ENCODE measurements at places on chromosomes 16 and 17.

DNA sequence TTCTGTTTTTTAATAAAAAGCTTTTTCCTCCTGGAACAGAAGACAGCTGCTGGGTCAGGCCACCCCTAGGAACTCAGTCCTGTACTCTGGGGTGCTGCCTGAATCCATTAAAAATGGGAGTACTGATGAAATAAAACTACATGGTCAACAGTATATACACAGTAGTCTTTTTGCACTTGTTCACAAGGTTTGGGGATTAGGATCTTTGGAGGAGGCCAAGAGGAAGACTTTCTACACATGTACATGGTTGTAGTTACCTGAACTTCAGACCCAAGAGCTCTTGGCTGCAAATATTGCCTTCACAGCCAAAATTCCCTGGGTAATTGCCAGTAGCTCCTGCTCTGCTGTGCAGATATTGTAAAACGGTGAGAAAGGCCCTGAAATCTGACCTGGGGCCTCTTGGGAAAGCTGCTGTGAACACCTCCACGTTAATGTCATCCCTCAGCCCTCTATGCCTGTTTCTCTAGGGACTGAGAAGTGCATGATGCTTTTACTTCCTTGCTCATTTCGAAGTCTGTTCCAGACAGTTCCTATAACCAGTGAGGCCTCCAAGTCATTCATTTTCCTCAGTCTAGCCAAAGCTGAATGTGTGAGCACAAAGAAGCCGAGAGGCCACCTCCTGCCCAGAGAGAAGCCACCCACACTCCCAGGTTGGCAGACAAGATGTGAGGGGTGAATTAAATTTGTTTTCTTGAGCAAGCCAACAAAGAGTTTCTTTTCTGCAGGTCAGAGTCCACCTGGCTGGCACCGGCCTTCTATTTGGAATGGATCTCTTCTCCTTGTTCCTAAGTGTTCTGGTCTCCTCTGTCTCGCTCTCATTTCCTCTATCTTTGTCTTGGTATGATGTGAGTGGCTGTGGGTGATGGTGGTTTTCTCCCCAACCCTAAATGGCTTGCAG, 15.9 kb downstream of the ANKRD40 start:
- no peak for DNase-seq

DNA sequence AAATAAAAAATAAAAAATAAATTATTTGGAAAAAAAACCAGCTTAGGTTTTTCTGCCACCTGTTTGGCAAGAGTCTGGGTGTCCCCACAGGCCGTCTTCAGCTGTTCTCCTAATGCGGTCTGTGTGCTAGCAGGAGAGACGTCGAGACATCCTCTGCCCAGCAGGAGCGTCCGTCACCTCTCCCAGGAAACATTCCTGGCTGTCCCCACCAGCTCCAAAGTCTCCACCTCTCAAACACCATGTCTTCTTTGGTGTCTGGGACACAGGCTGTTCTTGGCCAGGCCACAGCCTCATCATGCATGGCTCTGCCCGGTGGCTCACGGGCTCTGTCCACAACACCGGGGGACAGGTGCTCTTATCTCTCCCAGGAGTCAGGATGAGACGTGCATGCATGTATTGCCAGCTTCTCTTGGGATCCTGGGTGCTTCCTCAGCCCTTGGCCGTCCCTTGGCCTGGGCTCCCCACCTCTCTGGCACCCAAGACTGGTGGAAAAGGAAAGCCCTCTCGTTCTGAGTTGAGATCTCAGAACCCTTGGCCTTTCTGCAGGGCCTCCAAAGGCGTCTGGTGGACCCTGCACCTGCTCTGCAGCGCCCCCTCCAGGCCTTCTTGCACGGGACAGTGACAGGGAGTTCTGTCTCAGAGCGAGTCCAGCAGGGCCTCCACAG, 84.9 kb upstream of the CBX4 start:
- peak; percentile 45 for DNase-seq

GRCh38 chr16:56607109-56607618, 1.2 kb upstream of the MT2A start:
- DNase-seq = no peak

GRCh38 chr17:3401786-3402185, 3.6 kb upstream of the OR1E1 start:
- no peak for DNase-seq

GRCh38 chr17:34606763-34607162, 27.4 kb downstream of the TMEM132E start:
- no peak for DNase-seq

Measured in stimulated activated CD4-positive, alpha-beta T cell treated with anti-CD3 and anti-CD28 coated beads, Interleukin-4, amount 100 ng/mL, for 1 hour (primary cell).